ENCODE measurements at places on chromosomes 3 and 15.

DNA sequence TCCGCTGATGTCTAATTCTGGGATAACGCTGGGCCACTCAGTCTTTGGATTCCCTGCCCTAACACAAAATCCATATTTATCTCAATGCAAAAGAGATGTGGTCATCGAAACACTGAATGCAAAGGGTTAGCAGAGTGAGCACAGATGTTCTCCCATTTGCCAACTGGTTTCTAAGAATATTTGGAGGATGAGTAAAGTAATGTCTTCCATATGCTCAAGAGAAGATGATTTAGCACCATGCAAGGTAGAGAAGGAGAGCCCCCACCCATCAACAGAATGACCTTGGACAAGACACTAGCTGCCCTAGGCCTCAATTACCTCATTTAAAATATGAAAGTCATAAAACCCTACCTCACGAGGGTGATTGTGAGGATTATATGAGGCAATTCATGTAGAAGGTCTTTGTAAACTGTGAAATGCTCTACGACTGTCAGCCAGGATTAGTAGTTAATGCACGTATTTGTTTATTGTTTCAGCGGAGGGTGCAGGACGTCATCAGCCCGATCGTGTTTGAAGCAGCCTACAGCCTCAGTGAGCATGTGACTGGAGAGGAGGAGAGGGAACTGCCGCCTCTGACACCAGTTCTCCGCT is 232.9 kb upstream of the CTDSPL start:
- no peak for DNase-seq

DNA sequence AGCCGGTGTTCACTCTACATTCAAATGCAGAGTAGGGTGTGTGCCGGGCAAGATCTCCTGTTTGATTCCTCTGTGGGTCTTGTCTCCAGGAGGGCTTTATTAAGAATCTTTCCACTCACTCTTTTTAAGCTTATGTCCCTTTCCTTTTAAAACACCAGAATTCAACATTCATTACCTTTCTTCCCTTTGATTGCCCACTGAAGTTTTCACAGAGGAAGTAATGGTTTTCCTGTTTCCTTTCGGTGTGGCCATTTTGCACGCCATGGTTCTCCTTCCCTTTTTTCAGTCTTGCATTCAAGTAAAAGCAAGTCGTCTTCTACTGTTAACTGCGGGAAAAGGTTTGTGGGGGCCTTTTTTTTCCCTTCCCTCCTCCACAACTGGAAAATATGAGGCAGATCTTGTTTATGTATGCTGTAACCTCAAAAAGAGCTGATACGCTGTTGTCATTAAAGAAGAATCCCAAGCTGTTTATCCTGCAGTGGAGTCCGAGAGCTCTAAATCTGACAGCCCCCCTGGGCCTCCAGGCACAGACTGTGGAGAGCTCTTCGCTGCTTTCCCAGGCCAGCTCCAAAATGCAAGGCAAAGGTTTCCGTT is 40.5 kb downstream of the FILIP1L start:
- no peak for DNase-seq

- no peak for DNase-seq
These were observed 172.3 kb upstream of the TSC22D2 start for GRCh38 chr3:150235799-150236198.

GRCh38 chr15:70053716-70054229 is 43.9 kb downstream of the TLE3 start:
- no peak for DNase-seq

DNA sequence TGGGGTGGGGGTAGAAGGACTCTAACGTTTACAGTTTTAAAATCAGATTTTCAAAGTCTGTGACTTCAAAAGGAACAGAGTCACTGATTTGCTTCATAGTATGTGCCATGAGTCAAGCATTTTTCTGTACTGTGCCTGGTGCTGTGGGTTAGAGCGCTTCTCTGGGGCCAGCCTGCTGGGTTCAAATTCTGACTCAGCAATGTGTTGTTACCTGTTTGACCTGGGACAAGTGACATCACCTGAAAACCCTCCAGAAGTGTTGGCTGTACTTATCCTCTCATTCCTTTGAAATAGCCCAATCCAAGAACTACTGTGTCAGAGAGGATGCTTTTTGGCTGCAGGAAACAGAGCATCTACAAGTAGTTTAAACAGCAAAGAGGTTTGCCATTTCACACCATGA is 101.7 kb downstream of the LSM3 start:
- no peak for DNase-seq

- no peak for DNase-seq
These were observed 9.2 kb downstream of the BTBD1 start for GRCh38 chr15:83057696-83058376.

- DNase-seq: no peak
These were observed 851 bp upstream of the DCBLD2 start for GRCh38 chr3:98902351-98902740.

All from activated B cell treated with CpG ODN at 0.5 μM for 24 hours (primary cell).